Left kidney (tissue), 8 donors: ENCODE measurements at places on chromosomes 11 and 22.
A peak's percentile ranks its signal among the peaks of the same experiment; 100 is the strongest.

GRCh38 chr11:110301577-110301976 lies 5.2 kb upstream of the RDX start:
- DNase-seq: no peak

- no peak for DNase-seq
Observed at GRCh38 chr11:80816454-80816847, 1375.6 kb upstream of the TENM4 start.

- DNase-seq: no peak
Observed at GRCh38 chr22:22343581-22344296, 99.2 kb downstream of the VPREB1 start.

DNA sequence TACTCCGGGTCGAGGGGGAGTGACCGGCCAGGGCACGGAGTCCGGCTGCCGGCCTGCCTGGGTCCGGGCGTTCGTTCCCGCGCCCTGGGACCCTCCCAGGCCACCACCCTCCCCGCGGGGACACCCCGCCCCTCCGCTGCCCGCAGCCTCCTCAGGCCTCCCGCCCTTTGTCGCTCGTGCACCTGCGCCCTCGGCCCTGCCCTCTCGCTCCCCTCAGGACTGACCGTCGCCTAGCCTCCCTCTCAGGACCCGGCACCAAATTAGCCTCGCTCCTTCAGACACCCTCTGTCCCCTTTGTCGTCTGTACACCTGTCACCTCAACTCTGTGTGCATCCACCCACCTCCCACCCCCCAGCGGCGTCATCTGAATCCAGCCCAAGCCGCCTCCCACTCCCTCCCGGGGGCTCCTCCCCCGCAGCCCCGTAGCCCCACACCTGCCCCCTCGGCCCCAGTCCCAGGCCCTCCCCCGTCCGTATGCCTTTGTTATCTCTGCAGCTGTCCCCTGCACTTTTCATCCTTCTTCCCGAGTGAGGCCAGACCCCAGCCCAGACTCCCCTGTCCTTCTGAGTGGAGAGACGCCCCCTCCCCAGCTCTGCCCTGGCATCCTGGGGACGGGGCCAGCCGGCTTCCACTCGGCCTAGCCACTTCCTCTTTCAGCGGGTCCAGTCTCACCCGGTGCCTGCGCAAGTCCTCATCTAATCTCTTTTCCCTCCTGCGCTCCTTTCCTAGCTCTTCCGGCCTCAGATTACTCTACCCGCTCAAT lies 643 bp downstream of the TIGD3 start:
- no peak for DNase-seq

DNA sequence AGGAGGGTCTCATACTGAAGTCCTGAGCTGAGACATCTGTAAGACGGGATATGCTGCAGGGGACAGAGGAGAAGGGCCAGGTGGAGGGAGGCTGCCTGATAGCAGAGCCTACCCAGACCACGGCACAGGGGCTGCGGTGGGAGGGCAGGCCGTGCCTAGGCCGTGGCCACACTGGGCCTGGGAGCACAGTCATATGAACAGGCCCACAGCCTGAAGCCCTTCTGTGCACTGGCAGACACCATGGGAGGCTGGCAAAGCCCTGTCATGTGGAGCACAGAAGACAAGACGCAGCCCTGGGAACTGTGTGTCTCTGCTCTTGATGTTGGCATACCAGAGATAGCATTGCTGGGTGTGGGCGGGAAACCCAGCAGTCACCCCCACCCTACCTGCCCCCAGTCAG lies 3.3 kb downstream of the SPATA19 start:
- DNase-seq: no peak

DNA sequence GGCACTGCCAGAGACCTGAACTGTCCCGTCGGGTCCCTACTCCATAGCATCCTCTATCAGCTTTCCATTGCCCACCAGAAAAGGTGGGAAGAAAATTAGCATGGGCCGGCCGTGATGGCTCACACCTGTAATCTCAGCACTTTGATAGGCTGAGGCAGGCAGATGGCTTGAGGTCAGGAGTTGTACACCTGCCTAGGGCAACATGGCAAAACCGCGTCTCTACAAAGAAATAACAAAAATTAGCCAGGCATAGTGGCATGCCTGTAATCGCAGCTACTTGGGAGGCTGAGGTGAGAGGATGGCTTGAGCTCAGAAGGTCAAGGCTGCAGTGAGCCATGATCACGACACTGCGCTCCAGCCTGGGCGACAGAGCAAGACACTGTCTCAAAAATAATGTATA lies 3.5 kb downstream of the SLC25A18 start:
- DNase-seq: no peak

GRCh38 chr11:17813391-17814059 lies 78.9 kb downstream of the KCNC1 start:
- no peak for DNase-seq

GRCh38 chr11:114302663-114303062 lies 6.5 kb downstream of the NNMT start:
- DNase-seq: no peak

GRCh38 chr11:59173080-59173963 lies 1.4 kb downstream of the DTX4 start:
- DNase-seq: peak; percentile 62

- DNase-seq: no peak
Observed at GRCh38 chr11:121241343-121242211, 51.0 kb upstream of the SC5D start.

GRCh38 chr22:19815823-19816290 lies 38.8 kb downstream of the GNB1L start:
- no peak for DNase-seq

- no peak for DNase-seq
Observed at GRCh38 chr11:44608991-44609782, 43.7 kb downstream of the CD82 start.

DNA sequence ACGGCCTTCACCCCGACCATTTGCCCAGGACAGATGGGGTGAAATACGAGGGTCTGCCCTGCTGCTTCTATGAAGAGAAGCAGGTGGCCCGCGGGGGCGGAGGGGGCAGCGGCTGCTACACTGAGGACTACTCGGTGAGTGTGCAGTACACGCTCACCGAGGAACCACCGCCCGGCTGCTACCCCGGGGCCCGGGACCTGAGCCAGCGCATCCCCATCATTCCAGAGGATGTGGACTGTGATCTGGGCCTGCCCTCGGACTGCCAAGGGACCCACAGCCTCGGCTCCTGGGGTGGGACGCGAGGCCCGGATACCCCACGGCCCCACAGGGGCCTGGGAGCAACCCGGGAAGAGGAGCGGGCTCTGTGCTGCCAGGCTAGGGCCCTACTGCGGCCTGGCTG lies 11.2 kb downstream of the C22orf31 start:
- no peak for DNase-seq

- no peak for DNase-seq
Observed at GRCh38 chr11:47259232-47259977, 1.6 kb downstream of the NR1H3 start.

GRCh38 chr11:26219183-26220117 lies 112.5 kb upstream of the ANO3 start:
- no peak for DNase-seq

DNA sequence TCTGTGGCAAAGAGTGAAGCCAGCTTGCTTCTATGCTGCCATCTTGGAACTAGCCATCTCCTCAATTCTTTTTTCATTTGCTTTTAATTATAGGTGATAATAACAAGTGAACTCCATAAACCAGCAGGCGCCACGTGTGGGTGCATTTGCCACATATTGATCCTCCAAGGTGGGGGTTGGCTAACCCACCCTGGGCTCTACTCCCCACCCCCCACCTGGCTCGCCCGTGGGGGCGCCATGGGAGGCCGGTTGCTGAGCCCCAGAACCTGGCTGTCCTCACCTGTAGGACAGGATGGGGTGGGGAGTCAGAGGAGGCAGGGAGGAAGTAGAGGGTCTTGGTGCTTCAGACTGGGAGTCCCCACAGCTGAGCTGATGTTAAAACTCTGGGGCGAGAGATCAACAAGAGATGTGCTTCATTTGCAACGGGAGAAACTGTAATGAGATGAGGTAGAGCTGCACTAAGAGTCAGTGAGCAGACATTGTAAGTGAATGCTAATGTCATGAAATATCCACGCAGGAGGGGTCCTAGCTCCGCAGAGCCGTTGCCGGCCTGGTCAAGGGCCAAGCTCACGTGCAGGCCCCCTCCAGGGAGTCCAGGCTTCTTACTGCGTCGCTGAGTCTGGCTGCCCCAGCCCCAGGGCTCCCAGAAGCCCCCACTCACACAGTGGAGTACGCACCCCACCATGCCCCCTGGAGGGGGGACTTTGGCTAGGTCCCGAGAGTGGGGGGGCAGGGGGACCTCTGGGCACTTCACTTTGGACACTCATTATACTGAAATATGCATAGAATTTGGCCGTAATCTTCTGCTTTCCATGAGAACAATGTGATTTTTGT lies 59.4 kb downstream of the BRD1 start:
- DNase-seq: no peak

GRCh38 chr11:11620173-11620920 lies 1.5 kb downstream of the GALNT18 start:
- DNase-seq: no peak

DNA sequence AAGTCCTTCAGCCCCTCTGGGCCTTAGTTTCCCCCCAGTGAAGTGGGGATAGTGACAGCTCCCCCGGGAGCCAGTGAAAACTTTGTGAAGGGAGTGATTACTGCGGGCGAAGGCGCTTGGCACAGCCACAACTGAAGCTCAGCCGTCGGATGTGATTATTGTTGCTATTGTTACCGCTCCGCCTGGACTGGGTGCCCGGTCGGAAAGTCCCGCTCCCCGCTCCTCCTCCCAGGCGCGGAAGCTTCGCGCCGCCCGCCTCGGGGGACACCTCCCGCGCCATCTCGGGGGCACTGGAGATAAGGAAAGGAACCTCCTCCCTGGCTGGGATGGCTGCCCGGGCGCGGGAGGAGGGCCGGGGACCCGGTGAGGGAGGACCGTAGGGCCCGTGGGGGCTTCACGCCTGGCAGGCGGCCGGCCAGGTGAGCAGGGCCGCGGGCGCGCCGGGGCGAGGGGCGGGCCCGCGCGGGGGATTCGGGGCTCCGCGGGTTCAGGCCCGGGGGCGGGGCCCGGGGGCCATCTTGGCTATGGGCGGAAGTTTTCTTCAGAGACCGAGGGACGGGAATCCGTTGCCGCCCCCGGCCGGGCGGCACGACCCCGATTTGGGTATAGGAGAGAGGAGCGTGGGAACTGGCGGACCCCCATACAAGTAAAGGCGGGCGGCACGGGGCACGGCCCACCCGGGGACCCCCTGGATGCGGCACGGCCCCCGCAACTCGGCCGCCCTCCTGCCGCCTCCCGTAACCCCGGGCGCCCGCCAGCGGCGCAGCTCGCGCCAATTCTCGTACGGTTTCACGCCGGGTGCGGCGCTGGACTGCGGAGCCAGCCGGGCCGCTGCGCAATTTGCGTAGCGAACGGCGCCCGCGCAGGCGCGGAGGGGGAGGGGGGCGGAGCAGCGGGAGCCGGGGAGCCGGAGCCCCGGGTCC lies at the start of gene GPR137:
TSS of gene GPR137 (plus strand) at position 887 of the 923 bp plus-strand sequence. CDS start 677 bp downstream, outside the sequence.
- DNase-seq: peak; percentile 73

DNA sequence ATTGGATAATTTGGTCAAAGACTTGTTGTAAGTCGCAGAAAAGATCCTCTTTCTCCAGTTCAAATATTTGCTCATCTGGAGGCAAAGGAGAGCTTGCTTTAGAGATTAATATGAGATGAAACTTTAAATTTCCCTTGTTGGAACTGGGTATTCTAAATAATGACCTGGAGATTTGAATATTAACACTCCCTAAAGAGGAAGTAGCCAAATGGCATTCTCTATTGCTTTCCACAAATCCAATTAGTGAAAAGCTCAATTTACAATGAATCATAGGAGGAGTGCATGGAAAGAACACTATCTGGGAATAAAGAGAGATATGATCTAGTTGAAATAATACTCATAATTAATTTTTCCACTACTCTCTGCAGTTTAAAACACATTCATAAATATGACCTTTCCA lies 641.6 kb upstream of the TENM4 start:
- no peak for DNase-seq

DNA sequence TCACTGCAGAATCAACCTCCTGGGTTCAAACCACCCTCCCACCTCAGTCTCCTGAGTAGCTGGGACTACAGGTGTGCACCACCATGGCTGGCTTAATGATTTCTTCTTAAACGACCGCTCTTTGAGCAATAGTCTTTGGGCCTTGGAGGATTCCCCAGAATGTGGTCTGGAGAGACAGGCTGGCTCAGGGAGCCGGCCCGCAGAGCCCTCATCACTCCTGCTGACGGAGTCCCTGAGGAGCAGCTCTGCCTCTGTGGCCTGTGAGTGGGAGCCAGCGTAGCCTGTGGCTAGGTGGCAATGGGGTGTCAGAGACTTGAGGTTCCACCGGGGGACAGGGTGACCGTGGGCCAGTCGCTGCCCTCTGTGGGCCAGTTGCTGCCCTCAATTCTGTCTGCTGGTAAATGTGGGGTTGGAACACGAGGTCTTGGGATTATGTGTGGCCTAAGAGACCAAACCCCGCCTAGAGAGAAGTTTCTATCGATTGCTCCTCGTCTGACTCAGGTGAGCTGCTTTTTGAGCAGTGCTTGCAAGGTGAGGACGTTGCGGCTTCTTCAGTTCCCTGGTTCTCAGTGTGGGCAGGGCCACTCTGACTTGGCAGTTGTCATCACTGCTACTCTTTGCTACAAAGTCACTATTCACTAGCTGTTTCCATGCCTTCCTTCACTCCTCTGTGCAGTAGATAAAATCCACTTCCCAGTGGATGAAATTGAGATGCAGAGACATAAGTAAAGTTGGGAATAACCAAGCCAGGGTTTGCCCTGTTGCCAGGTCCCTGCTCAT lies 124.8 kb upstream of the NECTIN1 start:
- no peak for DNase-seq

DNA sequence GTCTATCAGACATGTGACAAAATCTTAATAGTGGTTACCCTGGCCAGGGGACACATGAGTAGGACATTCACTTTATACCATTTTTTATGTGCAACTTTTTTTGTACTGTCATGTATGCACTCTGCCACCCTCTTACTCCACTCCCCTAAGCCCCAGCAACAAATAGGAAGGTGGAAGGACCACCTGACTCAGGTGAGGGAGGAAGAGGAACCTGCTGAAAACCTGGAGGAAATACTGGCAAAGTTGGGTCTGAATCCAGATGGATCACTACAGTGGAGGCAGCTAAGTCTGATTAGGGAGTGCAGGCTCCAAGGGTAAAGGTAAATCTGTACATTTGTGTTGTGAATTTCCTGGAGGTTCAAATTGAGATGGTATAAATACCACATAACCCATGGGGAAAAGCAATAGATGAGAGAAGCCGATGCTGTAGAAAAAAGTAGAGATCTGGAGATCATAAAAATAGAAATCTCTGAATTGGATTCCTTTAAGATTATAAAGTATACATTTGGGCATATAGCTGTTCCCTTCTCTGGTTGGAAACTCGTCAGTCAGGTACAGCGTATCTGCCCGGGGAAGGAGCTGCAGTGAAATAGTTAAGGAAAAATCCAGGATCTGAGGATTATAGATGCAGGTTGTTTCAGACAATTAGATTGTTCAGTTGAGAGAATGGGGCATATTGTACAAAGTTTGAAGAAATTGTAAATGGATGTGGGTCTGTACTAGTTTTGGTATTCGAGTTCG lies 52.2 kb upstream of the OR9Q1 start:
- no peak for DNase-seq

DNA sequence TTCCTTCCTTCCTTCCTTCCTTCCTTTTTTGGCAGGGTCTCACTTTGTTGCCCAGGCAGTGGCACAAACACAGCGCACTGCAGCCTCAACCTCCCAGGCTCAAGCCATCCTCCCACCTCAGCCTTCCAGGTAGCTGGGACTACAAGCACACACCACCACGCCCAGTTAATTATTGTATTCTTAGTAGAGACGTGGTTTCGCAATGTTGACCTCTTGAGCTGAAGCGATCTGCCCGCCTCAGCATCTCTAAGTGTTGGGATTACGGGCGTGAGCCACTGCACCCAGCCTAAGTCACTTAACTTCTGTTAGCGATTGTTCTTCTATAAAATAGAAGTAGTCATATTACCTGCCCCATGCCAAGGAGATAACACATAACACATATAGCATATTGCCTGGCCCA lies 2.8 kb upstream of the SYTL2 start:
- no peak for DNase-seq
